ENCODE measurements at places on chromosomes 3 and 15.

DNA sequence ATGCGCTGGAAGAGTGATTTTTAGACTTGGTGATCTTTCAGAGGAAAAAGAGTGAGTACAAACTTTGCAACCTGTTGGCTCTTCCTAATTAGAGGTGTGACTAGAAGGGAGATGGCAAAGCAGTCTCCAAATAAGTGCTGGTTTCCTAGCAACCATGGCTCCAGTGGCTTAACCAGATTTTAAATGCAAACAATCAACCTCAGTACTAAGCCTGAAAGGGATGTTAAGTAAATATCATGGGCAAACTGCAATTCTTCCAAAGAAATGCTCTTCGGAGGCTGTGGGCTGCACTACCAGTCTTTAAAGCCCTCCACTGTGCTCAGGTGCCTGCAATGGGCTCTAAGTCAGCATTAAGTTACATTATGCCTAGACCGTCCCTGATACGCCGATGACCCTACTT is 678.1 kb upstream of the CCDC54 start:
- no peaks in the 10 kb centered on the region for H3K4me1 ChIP-seq
- H3K36me3 ChIP-seq = no peaks in the 10 kb centered on the region
- H3K4me3 ChIP-seq = no peak overlapping the region
- H3K27me3 ChIP-seq = no peaks in the 10 kb centered on the region

GRCh38 chr3:194536871-194537637 is 50.3 kb upstream of the ATP13A3 start:
- no peak overlapping the region for H3K4me3 ChIP-seq
- H3K36me3 ChIP-seq = no peaks in the 10 kb centered on the region
- peaks cover 6% of the 10 kb centered on the region for H3K4me1 ChIP-seq
- H3K27me3 ChIP-seq = no peaks in the 10 kb centered on the region

DNA sequence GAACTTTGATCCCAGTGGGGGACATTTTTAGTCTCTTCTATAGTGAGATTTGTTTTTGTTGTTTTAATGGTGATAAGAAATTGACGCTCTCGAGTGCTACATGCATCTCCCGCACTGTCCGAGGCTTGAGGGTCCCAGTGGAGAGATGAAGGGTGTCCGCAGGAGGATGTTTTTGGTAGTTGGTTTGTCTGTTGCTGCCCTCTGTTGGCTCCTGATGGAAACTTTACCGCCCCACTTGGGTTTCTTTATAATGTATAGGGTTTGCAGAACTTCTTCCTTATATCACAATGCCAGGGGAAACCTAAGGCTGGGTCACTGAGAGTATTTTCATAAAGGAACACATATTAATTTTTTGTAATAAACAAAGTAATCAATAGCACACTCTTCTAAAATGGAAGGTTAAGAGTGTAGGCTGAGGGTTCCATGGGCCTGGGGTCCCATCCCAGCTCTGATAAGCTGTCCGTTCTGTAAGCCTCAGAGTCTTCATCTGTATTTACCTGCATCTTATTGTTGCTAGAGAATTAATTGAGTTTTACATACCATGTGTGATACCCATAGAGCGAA is 185.3 kb upstream of the FEZF2 start:
- H3K4me1 ChIP-seq = no peaks in the 10 kb centered on the region
- no peaks in the 10 kb centered on the region for H3K36me3 ChIP-seq
- no peak for DNase-seq
- no peak overlapping the region for H3K4me3 ChIP-seq
- H3K27me3 ChIP-seq = no peaks in the 10 kb centered on the region

DNA sequence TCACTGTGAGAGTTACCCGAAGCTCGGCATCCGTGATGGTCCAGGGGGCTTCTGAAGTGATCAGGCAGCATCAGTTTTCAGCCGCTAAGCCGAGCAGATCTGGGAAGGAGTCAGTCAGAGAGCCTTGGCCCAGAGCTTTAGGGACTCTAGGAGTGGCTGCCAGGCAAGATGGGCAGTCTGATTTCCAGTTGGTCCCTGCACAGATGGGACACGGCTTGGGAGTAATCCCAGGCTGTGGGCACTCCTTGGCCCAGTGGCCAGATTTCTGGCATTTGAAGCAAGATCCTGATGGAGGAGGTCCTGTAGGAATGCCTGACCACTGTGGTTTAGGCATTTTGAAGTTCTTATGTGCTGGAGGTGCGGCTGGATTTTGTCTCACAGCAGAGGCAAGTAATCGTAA is 10.5 kb upstream of the IP6K2 start:
- no peak overlapping the region for H3K27ac ChIP-seq
- H3K4me3 ChIP-seq = no peak overlapping the region
- H3K4me1 ChIP-seq = no peaks in the 10 kb centered on the region
- no peaks in the 10 kb centered on the region for H3K36me3 ChIP-seq
- no peak for DNase-seq
- no peaks in the 10 kb centered on the region for H3K27me3 ChIP-seq

DNA sequence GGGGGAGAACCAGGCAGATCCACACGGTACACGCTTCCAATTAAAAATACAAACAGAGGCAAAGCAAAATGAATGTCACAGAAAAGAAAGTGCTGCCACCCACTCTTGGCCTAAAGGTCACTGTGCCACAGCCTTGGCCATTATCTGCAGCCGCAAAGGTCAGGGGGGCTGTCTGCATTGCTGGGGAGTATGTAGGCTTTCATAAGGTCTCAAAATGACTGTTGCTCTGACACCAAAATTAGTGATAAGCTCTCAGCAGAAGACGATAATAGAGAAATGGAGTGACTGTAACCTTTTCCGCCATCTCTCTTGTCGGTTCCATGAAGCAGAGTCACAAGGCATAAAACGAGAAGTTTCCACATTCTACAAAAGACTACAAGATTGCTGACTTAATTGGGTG is 374.2 kb upstream of the ICE2 start:
- no peaks in the 10 kb centered on the region for H3K4me1 ChIP-seq
- no peak overlapping the region for H3K4me3 ChIP-seq
- DNase-seq = no peak
- no peaks in the 10 kb centered on the region for H3K27me3 ChIP-seq

DNA sequence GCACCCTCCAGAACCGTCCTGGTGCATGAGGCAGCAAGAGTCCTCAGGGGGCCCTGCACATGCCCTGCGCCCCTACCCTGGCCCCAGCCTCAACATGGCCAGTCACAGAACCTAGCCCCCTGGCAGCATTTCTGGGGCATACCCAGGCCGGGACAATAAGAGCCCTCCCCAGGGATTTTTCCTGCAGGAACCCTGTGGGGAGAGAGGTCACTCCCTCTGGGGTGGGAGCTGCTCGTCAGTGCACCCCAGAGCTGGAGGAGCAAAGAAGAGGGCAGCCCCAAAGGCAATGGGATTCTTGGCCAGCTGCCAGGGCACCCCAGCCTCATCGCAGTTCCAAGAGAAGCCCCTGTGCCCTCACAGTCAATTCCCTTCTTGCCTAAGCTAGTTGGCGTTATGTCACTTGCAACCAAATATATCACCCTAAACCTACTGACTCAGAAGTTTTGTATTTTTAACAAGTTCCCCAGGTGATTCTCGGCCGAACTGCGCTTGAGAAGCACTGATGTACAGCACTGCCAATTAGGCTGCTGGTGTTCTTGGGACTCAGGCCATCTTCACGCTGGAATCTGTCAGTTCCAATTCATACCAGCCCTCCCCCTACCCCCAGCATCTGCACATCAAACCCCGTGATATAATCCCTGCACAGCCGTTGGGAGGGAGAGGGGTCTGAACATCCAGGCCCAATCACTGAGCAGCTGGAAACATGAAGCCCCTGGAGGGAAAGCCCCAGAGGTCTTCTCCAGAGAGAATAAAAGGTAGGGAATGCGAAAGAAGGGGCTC is 87.5 kb upstream of the PRR20G start:
- no peak overlapping the region for H3K27ac ChIP-seq
- H3K27me3 ChIP-seq = no peaks in the 10 kb centered on the region
- H3K4me3 ChIP-seq = no peak overlapping the region
- no peak for DNase-seq

DNA sequence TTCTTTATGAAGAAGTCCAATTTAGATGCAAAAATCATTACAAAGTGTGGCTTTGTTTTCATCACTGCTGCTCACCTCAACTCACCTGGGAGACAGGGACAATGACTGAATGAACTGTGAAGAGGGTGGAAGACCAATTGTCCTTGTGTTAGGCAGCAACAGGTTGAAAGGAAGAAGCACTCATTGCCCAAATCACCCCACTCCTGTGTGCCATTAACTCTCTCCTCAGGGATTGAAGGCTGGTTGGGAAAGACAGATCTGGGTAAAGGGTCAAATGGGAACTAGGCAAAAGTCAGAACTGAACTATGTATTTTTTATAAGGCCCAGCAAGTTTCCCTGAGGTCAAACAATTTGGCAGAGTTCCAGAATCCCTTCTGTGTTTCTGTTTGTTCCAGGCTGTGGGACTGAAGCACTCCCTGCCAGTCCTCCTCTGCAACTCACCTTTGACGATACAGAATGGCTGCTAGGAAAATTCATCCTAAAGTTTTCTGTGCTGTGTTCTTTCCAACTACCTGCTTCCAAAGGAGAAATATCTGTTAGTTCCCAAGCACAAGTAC is 68.6 kb upstream of the CCDC39 start:
- no peaks in the 10 kb centered on the region for H3K27me3 ChIP-seq
- no peak for DNase-seq
- no peak overlapping the region for H3K4me3 ChIP-seq
- H3K4me1 ChIP-seq = no peaks in the 10 kb centered on the region

- no peak overlapping the region for H3K4me3 ChIP-seq
- H3K27ac ChIP-seq = no peak overlapping the region
- H3K27me3 ChIP-seq = no peaks in the 10 kb centered on the region
- no peak for DNase-seq
Measured at GRCh38 chr3:29871087-29871486, 590.2 kb downstream of the RBMS3 start.

GRCh38 chr3:9088441-9089353 is 125.4 kb upstream of the RAD18 start:
- H3K27ac ChIP-seq = peak overlapping the region; percentile 65
- DNase-seq = no peak
- peaks cover 19% of the 10 kb centered on the region for H3K4me1 ChIP-seq

GRCh38 chr3:197752107-197752506 is 2.4 kb downstream of the FYTTD1 start:
- peak overlapping the region; percentile 91 for H3K4me3 ChIP-seq
- DNase-seq = no peak
- H3K27me3 ChIP-seq = no peaks in the 10 kb centered on the region
- peak overlapping the region; percentile 94 for H3K27ac ChIP-seq
- no peaks in the 10 kb centered on the region for H3K36me3 ChIP-seq
- peaks cover 31% of the 10 kb centered on the region for H3K4me1 ChIP-seq

DNA sequence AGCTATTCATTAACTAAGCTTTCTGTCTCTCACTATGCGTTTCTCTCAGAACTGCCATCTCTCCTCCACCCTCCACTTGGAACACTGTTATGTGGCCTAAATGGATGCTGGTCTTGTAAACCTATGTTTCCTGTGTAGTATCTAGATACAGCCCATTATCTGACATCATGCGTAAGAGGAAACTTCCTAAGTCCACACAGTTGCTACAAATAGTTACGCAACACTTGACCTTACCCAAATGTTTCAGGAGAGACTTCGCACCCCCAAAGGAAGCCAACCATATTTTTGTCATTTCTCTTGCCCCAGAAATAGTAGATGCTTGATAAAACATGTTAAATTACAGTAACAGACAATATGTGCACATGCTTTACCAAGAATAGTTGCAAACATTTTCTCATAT is 87.2 kb upstream of the TPRG1 start:
- no peaks in the 10 kb centered on the region for H3K4me1 ChIP-seq
- H3K36me3 ChIP-seq = no peaks in the 10 kb centered on the region
- no peak overlapping the region for H3K4me3 ChIP-seq
- no peak overlapping the region for H3K27ac ChIP-seq
- no peaks in the 10 kb centered on the region for H3K27me3 ChIP-seq

- no peaks in the 10 kb centered on the region for H3K36me3 ChIP-seq
- no peak for DNase-seq
- H3K4me1 ChIP-seq = peaks cover 91% of the 10 kb centered on the region
- peak overlapping the region; percentile 8 for H3K27ac ChIP-seq
- no peaks in the 10 kb centered on the region for H3K27me3 ChIP-seq
Measured at GRCh38 chr3:9404680-9405079, 7.3 kb downstream of the SETD5 start.

DNA sequence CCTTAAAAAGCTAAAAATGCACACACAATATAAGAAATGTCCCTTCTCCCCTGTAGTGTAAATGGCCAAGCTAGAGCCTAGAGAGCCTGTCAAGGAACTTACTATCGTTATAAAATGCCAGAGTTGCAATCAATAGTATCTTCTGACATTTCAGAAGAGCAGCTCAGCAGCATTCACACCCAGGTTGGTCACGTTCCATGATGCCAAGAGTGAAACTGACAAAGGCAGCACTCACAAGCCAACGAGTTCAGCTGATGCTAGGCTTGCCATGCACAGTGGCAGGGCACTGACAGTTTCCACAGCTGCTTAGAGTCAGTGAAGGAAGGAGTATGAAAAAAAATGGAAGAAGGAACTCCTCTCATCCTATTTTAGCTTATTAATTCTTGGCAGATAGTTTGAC is 331.4 kb upstream of the CCDC54 start:
- DNase-seq = no peak
- no peaks in the 10 kb centered on the region for H3K36me3 ChIP-seq
- no peaks in the 10 kb centered on the region for H3K27me3 ChIP-seq
- H3K4me3 ChIP-seq = no peak overlapping the region
- no peaks in the 10 kb centered on the region for H3K4me1 ChIP-seq

DNA sequence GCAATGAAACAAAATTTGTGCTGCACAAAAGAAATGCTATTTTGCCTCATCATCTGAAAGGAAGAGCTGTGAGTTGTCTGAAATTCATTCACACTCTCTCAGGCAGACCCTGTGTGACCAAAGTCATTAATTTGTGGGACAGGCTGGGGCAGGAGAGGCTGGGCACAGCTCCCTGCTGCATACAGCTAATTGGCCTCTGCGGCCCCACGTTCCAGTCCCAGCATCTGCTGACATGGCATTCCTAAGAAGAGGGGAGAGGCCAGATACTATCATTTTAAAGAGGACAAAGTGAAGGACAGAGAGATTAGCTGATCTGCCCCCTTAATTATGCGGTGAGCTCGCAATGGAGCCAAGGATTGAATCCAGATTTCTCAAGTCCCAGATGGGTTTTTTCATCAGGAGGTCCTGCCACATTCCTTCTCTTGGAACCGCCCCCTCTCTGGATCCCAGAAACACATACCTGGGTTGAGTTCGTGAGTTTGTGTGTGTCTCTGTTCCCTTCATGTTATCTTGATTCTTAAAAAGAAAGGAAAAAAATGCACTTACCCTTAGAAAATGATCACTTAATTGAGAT is 25.1 kb downstream of the POLR2M start:
- peaks cover 6% of the 10 kb centered on the region for H3K4me1 ChIP-seq
- H3K27ac ChIP-seq = no peak overlapping the region
- no peak overlapping the region for H3K4me3 ChIP-seq
- H3K27me3 ChIP-seq = no peaks in the 10 kb centered on the region
- no peak for DNase-seq

GRCh38 chr3:135324301-135324700 is 529.2 kb downstream of the EPHB1 start:
- H3K27ac ChIP-seq = no peak overlapping the region
- H3K36me3 ChIP-seq = no peaks in the 10 kb centered on the region
- DNase-seq = no peak
- H3K27me3 ChIP-seq = no peaks in the 10 kb centered on the region

Data from lower lobe of right lung (tissue), 2 donors.